ENCODE measurements at places on chromosomes 11 and 22.
A peak's percentile ranks its signal among the peaks of the same experiment; 100 is the strongest.

GRCh38 chr11:2669634-2670469, 29.9 kb downstream of the KCNQ1OT1 start:
- DNase-seq, result no peak

GRCh38 chr22:32916025-32916424, 114.5 kb downstream of the TIMP3 start:
- no peak for DNase-seq

DNA sequence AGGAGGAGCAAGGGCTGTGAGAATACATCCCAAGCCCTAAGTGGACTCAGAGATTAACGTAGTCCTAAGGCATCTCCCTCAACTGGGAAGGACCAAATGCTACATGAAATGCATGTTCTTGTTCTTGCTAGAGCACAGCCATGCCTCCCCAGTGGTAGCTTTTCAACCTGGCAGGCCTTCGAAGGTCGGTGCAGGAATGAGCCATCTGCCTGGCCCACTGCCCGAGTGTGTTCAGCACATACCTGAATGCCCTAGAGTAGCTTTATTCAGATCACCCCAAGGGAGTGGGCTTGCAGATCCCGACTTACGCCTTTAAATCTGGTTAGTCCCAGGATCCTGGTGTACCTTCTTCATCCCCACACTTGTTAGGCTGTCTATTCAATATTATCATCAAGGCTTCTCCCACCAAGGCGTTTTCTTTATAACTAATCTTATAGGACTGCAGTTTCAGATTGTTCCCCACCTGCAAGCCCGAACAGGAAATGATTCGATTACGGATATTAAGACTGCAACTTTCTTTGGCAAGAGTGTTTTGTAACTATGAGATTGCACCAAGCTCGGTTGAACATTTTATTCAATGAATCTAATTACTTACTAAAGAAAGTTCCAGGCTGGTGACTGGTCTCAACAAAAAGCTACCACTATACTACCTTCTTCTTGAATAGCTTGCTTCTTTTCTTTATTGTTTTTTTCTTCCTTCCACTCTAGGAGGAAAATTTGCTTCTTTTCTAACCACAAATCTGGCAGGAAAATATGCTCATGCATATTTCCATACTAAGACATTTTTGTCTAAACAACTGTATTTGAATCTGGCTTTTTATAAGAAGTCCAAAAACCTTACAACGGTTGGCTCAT, 115.6 kb downstream of the SGSM3 start:
- peak; percentile 53 for DNase-seq

- peak; percentile 91 for DNase-seq
These were observed 3.9 kb upstream of the TRIM34 start for GRCh38 chr11:5620651-5621521.

DNA sequence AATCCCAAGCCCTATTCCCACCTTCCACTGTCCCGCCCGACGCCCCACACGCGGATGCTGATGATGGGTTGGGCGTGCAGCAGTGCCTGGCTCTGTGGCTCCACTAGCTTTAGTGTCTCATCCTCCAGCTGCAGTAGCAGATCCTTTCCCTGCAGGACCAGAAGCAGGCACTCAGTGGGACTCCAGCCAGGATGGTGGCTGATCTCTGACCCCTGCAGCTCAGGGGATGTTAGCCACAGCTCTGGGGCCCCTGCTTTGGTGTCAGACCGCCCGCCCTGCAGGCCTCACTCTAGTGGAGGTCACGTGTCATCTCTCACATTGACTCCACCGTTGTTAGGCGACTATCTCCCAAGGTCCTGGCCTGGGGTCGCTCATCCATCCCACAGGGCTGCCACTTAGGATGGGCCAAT, 11.8 kb downstream of the SMPD1 start:
- DNase-seq, result no peak

DNA sequence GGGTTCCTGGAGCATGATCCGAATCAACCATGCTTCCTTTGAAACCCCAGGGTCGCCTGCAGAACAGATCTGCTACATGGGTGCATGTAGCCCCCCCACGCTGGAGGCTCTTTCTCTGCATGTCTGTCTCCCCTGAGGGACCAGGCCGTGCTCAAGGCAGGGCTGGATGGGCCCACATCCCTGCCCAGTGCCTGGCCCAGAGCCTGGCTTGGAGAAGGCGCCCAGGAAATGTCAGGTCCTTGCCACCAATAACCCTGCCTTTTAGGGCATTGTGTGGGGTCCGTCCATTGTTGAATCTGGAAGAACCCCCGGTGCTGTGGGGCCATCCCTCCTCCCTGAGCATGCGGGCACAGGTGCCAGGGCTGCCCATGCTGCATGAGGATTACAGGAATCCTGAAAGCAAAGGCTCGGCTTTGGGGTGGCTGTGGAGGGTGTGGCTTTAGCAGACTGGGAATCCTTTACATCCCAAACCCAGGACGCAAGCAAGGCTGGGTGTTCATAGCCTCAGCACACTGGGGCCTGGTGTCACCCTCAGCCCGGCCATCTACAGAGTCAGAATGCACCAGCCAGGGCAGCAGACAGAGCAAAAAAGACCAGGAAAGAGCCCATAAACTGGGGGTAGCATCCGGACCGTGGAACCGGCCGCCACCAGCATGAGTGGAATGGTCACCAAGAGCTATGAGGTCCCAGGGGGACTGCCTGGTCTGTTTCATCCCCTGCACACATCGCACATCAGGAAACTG, 48.2 kb downstream of the RTL6 start:
- no peak for DNase-seq

DNA sequence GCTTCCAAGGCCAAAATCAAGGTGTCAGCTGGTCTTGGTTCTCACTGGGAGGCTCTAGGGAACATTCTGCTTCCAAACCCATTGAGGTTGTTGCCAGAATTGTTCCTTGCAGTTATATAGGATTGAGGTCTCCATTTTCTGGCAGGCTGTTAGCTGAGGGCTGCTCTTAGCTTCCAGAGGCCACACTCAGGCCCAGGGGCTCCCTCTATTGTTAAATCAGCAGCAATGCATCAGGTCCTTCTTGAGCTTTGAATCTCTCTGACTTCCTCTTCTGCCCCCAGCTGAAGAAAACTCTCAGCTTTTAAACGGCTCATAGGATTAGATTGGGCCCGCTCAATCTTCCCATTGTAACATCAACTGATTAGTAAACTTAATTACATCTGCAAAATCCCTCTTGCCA, 39.3 kb upstream of the BSX start:
- peak; percentile 84 for DNase-seq

- DNase-seq, result peak; percentile 28
These were observed 337.0 kb downstream of the SHANK2 start for GRCh38 chr11:70915158-70915985.

GRCh38 chr11:94199136-94200130, 70.8 kb downstream of the PANX1 start:
- DNase-seq, result peak; percentile 43

DNA sequence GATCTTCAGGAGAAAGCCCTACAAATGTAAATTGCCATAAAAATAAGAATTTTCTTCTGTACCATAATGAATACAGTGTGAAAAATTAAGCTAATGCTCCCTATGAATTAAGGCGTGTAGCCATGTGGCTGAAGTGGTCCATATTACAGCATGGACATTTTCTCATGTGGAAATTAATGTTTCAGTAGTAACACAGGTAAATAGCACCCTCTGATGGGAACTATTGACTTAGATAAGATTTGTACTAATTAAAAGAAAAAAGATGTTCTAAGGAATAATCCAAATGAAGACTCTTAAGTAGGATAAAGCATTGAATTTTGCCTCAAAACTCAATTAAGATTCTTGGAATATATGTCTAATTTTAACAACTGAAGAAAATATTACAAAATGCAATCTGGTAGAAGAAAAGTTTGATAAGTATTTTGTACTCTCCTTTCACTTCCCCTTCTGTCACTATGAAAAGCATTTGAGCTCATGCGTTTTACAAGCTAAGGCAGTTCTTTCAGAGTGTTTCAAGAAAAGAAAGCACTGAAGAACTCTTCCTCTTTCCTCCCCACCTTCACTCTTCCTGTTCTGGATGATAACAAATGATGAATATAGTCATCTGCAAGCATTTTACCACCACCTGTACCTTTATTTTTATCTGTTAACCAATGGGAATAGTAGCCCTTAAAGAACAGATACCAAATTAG, 9.9 kb upstream of the OR8D2 start:
- DNase-seq, result peak; percentile 26

GRCh38 chr11:133999355-133999754, 42.6 kb upstream of the IGSF9B start:
- no peak for DNase-seq

DNA sequence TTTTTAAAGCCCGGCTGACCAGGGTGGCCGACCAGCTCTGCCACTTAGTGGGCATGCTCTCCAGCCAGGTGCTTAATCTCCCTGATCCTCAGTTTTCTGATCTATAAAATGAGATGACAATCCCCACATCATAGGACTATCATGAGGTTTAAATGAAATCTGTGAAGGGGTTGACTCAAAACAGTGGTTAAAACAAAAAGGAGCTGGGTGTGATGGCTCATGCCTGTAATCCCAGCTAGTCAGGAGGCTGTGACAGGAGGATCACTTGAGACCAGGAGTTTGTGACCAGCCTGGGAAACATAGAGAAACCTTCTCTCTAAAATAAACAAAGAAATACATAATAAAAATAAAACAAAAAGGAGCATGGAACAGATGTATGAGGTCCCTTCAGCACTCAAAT, 3.6 kb upstream of the C11orf86 start:
- DNase-seq, result peak; percentile 37

GRCh38 chr22:38796262-38796957, 2.5 kb upstream of the DNAL4 start:
- peak; percentile 18 for DNase-seq

DNA sequence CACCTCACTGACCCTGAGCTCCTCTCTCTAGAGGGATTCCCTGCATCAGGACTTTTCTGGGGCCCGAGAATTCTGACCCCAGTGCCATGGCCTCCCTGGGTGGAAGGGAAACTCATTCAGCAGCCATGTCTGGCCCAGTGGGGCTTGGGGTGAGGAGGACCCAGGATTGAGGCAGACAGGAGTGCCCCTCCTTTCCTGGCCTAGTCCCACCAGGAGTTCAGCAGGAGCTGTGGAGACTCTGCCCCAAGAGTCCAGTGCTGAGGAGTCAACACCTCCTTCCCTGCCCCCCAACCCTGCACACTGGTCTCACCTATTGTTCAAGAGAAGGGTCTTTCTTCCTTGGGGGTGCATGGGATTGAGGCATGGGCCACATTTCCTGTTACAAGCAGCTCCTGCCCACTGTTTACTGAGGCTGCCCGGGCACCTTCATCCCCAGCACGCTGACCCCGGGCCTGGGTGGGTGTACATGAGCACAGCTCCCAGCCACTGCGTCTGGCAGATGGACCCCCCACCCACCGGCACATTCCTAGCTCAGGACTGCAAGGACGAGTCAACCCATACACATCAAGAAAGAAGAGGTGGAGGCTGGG, 33.9 kb downstream of the ALX4 start:
- no peak for DNase-seq

All from GM23248 (cell line).